Islet precursor cell (in vitro differentiated cells): ENCODE measurements at places on chromosomes 7 and 10.

- no peak for DNase-seq
These were observed 486.3 kb upstream of the C7orf33 start for GRCh38 chr7:148104136-148104716.

DNA sequence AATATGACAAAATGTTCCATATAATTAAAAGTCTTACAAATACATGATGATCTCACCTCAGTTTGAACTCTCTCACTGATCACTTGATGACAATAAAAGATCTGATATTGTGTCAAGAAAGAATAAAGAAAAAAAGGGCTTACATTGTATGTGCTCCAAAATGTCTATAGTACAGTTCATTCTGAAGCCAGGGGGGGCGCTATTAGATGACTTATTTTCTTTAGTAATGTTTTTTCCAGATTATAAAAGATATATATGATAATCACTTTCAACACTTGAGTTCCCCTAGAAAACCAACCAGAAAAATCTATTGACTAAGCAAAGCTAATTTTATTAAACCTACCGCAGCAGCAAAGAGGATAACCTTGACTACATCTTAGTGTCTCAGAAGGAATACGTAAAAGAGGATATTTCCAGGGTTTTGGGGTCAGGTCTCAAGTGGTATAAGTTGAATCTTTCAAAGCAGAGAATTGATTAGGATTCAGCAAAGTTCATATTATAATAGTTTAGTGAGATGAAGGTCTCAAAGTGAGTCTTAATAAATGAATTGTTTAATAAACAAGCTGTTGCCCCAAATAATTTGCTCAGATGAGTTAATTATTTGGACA is 55.8 kb downstream of the PTN start:
- no peak for DNase-seq

DNA sequence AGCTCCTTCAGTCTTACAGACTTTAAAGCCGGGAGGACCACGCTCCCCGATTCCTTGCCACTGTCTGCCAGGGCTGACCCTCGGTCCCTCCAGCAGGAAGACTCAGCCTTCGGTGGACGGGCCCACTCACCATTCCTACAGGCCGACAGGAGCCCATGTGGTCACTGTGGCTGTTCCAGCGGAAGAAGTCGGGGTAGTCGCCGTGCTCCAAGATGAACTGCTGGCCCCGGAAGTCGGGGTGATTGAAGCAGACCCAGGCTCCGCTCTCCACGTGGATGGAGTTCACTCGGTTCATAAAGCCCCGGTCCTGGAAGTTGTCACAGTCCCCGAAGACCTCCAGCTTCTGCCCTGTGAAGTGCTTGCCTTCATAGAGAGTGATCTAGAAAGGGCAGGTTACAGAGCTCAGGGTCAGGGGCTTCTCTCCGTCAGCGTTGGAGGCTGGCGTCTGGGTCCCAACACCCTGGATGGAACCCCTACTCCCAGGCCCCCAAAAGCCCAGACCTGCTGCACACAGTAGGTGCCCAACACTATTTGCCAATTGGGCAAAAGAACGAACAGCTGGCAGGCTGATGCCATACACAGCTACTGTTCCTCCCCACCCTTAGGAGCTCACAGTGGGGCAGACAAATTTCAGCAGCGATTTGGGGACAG is 1.9 kb downstream of the CRYGN start:
- DNase-seq = no peak

DNA sequence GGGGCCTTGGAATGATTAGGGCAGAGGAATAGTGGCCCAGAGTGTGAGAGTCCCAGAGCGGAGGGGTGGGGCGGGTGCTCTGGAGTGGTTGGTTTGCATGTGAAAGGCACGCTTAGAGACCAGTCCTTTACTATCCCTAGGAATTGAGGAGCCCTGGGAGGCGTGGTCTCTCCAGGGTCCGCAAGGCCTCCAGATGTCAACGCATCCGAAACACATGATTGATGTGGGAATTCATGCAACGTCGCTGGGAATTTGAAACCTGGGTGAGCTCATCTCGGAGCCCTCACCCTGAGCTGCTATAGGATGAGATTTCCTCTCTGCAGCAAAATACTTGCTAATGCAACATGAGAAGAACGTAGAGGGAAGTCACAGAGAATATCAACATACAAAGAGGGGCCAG is 51.2 kb downstream of the NPTX2 start:
- DNase-seq = no peak

GRCh38 chr7:22574754-22575520 is 74.9 kb upstream of the STEAP1B start:
- DNase-seq = peak; percentile 6

DNA sequence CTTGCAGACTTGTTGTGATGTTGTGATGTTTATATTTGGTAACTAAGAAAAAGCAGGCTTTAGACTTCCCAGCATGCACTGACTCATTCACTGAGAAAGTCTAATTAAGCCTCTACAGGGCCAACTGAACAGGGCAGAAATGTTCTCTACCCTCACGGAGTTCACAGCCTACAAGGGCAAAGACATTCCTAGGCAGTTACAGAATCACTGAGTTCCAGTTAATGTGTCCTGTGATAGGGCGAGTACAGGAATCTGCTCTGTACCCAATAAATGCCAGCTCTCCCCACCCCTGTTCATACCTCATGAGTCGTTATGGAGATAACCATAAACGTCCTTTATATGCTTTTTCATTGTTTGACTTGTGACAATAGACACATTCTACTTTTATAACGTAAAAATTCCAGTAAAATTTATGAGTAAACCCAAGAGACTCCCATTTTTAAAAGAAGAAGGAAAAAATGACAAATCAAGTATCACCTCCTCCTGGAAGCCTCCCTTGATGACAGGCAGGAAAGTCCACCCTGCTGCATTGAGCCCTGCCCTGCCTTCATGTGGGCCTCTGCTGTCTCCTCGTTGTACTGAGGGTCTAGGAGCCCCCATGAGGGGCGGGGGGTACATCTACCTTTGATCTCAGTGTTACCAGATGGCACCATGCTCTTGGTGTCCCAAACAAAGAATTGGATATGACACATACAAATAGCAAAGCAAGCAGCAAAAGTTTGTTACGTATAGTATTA is 14.3 kb downstream of the MUC12 start:
- peak; percentile 73 for DNase-seq

GRCh38 chr7:75727881-75728593 is 10.7 kb downstream of the HIP1 start:
- peak; percentile 88 for DNase-seq

- DNase-seq = no peak
These were observed 34.9 kb upstream of the ZNF488 start for GRCh38 chr10:47418966-47419365.

DNA sequence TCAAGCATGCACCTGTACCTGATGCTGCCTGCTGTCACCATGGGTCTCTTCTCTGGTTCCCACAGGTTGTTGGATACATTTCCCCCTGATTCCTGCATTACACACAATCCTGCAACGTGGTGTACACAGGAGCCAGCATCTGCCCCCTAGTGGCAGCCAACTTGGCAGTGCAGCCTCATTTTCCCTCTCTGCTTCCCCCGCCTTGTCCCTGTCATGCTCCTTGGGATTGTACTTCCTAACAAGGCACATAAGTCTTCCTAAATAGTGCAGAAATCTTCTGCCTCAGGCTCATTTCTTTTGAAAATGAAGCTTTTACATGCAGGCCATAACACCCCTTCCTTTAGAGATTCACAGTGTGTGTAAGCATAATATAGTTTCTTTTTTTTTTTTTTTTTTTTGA is 387.5 kb downstream of the CCSER2 start:
- peak; percentile 83 for DNase-seq

DNA sequence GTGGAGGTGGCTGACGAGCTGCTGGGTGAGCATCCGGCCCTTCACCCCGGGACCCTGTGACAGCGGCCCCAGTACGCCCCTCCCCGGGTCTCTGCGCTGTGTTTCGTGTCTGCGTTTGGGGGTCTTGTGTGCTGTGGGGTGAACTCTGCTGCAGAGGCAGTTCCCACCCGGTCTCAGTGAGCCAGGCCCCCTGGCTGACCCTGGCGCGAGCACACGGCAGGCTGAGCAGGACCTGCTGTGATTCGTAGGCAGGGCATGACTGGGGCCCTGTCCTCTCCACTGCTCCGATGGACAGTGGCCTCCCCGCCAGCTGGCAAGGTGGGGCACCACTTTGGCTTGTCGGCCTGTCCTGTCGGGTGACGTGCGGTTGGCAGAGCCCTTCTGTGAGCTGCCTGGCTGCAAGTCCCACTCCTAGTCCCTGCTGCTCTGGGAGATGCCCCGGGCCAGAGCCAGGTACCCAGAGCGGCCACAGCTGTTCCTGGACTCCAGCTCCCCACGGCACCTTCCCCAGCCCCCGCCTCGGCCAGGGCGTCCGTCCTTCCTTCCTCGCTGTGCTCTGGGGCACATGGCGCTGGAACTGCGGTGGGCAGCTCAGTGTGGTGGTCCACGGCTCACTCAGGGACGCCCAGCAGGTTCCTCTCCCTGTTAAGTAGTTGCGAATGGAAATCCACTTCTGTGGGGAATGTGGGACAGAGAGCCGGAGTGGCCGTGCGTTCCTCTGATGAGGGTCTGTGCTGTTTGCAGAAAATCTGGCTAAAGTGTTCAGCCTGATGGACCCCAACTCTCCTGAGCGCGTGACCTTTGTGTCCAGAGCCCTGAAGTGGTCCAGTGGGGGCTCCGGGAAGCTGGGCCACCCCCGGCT is 10.5 kb downstream of the GET4 start:
- DNase-seq = no peak

GRCh38 chr7:83142365-83142764 is 20.3 kb downstream of the PCLO start:
- DNase-seq = no peak

DNA sequence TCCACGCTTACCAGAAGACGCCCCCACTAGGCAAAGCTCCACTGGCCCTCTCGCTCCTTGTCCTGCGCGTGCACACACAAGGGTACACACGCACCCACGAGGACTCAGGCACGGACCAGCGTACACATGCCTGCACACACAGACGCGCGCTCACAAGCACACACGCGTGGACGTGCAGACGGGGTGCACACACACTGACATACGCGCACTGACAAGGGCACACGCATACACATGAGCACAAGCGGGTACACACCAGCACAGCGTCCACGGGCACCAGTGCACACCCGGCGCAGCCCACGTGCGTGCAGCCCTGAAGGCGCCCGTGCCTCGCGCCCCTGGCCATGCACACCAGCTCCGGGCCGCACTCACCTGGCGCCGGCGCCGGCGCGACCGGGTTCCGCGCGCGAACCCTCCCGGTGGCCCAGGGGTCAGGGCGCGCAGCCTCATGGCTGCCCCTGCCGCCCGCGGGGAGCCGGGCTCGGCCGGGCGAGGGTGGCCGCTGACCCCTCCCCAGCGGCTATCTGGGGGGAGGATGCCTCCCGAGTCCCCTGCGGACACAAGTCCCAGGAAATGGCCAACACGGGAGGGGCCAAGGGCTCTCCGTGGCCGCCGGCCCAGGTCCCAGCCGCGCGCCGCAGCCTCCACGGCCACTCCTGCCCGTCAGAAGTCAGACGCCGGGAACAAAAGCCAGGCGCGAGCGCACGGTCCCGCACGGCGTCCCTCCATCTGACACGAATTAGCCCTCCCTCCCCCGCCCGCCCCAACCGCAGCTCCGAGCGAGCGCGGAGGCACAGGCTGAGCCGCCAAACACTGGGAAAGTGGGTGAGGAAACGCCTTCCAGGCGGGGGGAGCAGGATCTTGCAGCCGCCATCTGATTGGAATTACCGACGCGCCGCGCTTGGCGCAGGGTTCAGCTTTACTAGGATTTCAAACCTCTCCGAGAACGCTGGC is 45.0 kb downstream of the TNS3 start:
- DNase-seq = peak; percentile 89

- no peak for DNase-seq
These were observed 27.3 kb downstream of the BAMBI start for GRCh38 chr10:28704464-28705161.

GRCh38 chr10:8331896-8332729 is 277.6 kb downstream of the GATA3 start:
- DNase-seq = peak; percentile 80

DNA sequence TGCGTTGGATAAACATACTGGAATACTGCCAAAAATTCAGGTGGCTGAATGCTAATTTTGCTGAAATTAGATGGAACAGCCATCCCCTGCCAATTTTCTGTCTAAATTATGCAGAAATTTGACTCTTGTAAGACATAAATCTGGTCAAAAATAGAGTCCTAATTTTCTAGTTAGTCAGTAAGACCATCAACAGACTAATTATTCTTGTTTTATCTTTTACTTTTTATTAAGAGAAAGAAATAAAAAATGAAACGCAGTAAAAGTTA is 110.3 kb upstream of the GATA3 start:
- DNase-seq = no peak

GRCh38 chr10:17586821-17587234 is 30.3 kb downstream of the HACD1 start:
- no peak for DNase-seq

DNA sequence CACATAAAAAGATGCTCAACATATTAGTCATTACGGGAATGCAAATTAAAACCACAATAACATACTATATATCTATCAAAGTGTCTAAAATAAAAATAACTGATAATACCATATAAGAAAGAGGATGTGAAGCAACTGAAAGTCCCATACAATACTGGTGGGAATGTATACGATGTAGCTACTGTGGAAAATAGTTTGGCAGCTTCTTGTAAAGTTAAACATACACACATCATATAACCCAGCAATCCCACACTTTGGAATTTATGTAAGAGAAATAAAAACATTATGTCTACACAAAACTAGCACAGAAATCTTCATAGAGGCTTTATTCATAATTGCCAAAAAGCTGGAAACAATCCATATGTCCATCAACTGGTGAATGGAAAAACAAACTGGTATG is 10.5 kb upstream of the COMMD3 start:
- no peak for DNase-seq

DNA sequence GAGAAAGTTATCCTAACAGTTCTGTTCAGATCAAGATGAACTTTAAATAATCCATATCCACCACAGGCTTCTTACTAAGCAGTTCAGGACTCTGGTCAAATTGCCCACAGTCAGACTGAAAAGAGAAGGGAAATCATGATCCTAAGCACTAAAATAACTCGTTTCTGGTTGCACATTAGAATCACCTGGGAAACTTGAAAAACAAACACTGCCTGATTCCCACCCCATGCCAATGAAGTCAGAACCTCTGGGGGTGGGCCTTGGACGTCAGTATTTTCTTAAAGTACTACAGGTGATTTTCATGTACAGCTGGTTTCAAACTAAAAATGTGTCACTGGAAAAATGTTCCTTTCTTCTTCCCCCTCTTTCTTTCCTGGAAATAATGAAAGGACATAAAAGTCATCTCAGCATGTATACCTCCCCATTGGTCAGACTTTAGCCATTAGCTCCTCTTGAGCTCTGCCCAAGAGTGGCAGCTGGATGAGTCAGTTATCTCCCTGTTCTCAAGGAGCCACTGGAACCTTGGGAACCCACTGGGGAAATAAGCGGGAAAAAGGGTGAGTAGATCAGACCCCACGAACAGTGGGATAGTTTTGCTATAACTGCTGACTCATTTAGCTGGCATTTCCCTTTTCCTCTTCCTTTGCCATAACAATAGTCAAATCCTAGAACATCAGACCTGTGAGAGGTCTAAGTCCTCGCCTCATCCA is 75.3 kb upstream of the IL6 start:
- no peak for DNase-seq

DNA sequence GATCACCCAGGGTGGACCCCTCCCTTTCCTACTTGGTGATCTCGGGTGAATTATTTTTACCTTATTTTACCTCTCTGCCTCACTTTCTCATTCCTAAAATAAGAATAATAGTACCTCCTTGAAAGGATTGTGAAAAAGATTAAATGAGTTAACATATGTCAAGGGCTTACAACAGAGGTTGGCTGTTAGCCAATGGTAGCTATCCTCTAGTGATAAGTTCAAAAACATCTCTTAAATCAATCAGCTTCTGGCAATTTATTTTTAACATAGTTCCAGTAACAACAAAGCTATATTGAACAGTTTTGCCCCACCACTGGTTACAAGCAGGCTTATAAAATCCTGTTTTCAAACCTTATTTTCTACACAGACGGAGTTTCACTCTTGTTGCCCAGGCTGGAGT is 45.4 kb downstream of the TMEM168 start:
- DNase-seq = no peak
